Stimulated activated CD8-positive, alpha-beta memory T cell treated with anti-CD3 and anti-CD28 coated beads, Interleukin-12 subunit alpha, Interleukin-12 subunit beta, amount 100 ng/mL, for 1 hour (primary cell): ENCODE measurements at places on chromosomes 3 and 15.

DNA sequence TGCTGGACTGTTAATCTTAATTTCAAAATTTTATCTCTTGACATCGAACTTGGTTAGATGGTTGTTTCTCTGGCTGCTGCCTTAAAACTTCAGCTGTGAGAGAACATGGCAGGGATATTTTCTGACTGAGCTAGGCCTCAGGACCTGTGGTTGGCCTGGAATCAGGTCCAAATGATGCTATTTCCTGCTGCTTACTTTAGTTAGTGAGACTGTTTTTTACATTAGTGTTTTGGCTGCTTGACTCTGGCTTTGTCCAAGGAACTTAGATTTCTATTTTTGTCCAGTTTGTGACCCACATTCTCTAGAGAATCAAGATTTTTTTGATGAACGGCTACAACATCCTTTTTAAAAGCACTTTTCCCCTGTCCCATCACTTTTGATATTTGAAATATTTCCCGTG, 497.9 kb upstream of the SGO1 start:
- no peak for DNase-seq

- no peak for DNase-seq
Measured at GRCh38 chr15:90412356-90413194, 24.5 kb downstream of the IQGAP1 start.

- DNase-seq: no peak
Measured at GRCh38 chr15:52652984-52653383, 26.2 kb downstream of the ATOSA start.

DNA sequence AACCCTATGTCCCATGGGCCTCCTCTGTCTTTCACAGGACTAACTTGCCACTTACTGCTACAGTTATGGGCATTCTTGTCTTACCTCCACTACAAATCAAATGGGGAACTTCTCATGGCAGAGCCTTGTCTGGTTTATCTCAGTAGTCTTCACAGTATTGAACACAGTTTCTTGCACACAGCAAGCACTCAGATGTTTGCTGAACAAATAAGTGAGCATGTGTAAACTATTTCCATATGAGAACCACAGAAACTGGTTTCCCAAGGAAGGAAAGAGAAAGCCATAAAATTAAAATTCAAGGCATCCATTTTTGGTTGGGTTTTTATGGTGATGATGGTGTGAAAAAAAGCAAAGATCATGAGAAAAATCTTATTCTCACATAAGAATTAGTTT, 189.2 kb downstream of the MEX3B start:
- DNase-seq: no peak

GRCh38 chr15:99054025-99054387, 46.4 kb upstream of the PGPEP1L start:
- no peak for DNase-seq

GRCh38 chr3:85603378-85603777, 644.6 kb downstream of the CADM2 start:
- DNase-seq: no peak

GRCh38 chr3:45682311-45682710, 6.9 kb upstream of the SACM1L start:
- DNase-seq: no peak

DNA sequence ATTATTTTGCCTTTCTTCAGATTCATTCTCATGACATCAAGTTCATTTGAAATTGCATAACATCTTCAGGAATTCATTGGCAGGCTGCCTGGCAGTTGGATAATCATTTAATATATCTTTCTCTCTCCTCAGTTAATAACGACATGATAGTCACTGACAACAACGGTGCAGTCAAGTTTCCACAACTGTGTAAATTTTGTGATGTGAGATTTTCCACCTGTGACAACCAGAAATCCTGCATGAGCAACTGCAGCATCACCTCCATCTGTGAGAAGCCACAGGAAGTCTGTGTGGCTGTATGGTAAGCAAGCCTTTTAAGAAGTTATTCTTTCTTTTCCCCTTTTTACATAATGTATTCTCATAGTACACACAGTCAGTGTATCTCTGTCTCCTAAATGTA, 38.2 kb downstream of the TGFBR2 start:
- no peak for DNase-seq

- no peak for DNase-seq
Measured at GRCh38 chr3:153285194-153285641, 123.2 kb downstream of the RAP2B start.

DNA sequence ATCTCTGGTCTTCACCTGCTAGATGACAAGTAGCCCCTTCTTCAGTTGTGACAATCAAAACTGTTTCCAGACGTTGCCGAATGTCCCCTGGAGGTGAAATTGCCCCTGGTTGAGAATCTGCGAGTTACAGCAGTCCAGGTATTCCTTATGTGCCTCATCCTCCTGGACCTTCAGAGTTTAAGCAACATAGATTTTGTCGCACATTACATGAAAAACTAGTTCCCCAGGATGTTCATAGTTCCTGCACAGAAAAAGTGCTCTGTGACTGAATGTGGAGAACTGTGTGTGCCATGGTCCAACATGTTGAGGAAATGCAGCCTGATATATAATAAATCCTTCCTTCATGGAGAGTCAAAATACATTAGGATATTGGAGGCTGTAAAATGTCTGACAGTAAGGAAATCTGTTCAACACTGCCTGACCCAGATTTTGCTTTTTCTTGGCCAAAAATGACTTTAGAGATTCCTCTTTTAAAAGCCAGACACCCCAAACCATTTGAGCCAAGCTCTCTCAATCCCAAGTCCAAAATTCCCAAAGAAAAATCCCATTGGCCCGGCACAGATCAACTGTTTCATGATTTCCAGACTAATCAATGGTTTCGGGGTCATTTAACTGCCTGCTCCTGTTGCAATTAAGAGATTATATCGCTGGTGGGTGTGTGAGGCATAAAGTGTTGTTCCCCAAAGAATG, 20.4 kb upstream of the SHC4 start:
- DNase-seq: no peak

- DNase-seq: no peak
Measured at GRCh38 chr3:126051234-126051633, 32.7 kb downstream of the SLC41A3 start.
